AG20443 (cell line): ENCODE measurements at places on chromosomes 2 and 18.

- no peak for DNase-seq
Measured at GRCh38 chr2:45840481-45840880, 189.0 kb downstream of the PRKCE start.

- DNase-seq = no peak
Measured at GRCh38 chr18:39037925-39038324, 1472.3 kb upstream of the CELF4 start.

- peak; percentile 62 for DNase-seq
Measured at GRCh38 chr2:38765149-38765548, 12.9 kb upstream of the GEMIN6 start.

DNA sequence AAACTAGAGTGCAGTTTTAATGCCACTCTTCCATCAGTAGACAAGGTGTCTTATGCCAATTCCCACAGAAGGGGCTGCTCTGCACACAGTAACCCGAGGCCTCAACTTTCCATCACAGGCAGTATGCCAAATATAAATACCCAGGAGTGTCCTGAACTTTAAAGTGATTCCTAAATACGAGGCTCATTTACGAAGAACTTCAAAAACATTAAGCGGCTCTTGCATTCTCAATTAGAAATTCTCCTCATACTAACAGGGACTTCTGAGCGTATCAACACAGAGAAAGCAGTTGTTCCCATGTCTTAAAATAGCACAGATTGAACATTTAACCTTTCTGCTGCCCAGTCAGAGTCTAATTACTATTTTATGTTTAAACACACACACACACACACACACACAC, 638.6 kb downstream of the ERBB4 start:
- DNase-seq = no peak

- no peak for DNase-seq
Measured at GRCh38 chr18:74367905-74368304, 52.3 kb downstream of the C18orf63 start.

- no peak for DNase-seq
Measured at GRCh38 chr2:240464514-240465241, 29.2 kb downstream of the GPC1 start.

DNA sequence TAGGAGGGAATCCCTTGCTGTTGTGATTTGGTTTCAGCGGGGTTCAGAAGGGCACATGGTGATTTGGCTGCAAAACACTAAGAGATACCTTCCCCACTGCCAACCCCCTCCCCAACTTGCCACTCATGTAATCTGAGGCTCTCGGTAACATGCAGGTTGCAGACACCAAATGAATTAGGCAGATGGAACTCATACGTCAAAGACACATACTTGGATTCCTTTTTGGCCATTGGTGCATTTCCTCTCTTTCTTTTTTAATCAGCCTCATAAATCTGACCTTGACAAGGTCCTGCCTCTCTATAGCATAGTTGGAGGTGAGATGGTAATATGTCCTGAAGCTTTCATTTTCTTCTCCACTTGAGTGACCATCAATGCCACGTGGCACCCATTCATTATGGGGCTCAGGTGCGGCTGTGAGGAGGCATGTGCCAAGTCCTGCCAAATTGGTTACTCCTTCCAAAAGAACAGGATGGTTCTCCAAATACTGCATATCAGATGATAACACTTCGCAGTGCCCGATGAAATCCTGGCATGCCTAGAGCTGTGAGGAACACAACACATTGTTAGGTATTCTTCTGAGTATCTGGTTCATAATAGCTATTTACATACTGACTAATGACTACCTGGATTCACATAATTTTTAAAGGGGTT, 8.3 kb upstream of the TMEM178A start:
- no peak for DNase-seq

DNA sequence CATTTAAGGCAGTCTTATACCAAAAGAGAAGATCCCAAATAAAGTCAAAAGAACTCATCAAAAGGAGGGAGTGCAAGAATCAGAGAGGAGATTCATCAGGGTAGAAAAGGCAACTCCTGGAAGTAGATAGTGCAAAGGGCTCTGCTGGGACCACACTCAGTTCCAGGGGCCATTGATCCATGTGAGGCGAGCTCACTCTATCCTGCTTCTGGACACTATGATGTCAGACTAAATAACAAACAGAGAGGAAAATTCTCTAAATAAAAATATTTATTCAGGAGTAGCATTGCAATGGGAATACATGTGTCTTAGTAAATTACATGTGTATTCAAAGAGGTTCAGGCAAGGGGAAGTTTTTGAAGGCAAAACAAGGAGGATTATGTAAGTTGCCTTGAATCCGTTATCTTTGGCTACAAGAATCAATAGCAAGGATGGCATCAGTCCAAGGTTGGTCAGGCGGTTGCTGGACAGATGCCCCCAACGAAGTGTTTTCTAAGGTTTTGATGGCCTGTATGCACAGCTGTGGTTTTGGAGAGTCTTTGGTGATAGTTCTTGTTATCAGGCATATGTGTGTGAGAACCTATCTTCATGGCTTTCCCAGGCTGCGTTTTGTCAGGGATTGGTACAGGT, 13.2 kb upstream of the SERPINB12 start:
- no peak for DNase-seq

DNA sequence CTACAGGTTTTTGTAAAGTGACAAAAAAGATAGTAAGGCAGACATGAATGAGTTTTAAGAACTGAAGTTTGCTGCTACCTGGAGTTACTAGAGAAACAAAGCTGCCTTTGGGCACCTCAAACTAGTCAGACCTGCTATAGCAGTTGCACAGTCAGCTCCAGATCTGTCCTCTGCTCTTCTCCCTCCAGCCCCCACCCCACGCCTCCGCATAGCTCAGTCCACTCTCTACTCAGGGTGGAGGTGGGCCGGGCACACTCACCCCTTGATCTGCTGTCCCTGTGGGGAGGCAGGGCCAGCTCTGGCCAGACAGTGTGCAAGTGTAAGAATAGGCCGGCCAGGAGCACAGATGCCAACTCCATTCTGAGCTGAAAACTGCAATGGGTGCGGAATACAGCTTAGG, 4.1 kb downstream of the SERTAD2 start:
- DNase-seq = no peak

- DNase-seq = no peak
Measured at GRCh38 chr18:40606996-40607395, 1348.0 kb upstream of the PIK3C3 start.

GRCh38 chr18:78107363-78107762, 857.7 kb downstream of the GALR1 start:
- no peak for DNase-seq

- no peak for DNase-seq
Measured at GRCh38 chr18:61841706-61842105, 51.1 kb downstream of the RNF152 start.

DNA sequence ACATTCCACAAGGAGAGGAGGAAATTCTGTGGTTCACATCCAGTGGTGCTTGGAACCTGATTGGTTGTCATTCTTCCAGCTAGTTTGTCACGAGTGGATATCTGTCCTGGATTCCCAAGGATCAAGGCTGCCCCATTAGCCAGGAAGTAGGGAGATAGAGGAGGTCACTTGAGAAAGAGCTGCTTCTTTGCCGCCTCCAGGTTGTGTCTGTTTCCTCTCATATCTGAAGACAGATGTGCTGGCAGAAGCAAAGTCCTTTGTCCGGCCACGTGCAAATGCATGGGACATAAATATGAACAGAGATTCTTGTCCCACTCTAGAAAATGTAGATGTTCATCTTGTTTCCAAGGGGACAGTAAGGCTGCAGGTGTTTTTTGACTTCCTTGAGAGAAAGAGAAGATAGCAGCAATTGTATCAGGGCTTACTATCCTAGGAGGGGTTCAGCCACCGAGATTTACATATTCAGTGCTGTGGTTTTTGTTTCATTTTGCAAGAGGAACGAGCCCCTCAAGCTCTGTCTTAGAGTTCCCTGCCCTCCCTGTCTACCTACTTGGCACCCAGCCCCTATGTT, 174.4 kb downstream of the RPIA start:
- no peak for DNase-seq

- no peak for DNase-seq
Measured at GRCh38 chr18:48934415-48934722, 16.4 kb downstream of the SMAD7 start.

- DNase-seq = no peak
Measured at GRCh38 chr2:190668892-190669291, 20.0 kb downstream of the NAB1 start.

DNA sequence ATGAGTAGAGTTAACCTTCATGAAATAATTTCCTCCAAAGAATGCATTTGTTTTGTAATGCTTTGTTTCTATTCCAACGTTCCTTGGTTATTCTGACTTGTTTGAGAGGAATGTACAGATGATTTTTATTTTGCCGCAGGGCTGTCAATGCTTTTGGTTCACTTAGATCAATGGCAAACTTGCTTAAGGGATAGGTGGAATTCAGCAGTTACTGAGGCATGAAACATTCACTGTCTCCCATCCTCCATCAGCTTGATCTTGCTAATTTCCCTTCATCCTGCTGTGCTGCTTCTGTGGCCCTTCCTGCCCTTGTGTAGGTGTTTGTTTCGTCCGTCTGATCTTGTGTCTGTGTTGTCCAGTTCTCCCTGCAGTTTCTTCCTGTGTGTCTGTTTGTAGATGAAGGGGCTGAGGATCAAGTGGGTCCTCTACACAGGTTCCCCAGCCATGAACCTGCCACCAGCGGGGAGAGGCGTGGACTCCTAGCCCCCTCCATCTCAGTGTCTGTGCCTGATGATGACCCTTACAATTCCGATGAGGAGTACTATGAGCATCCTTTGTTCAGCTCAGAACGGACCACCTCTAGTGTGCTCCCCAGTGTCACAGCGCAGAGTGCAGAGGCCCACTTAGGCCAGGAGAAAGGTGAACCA, 84.2 kb upstream of the UNC80 start:
- DNase-seq = peak; percentile 40

DNA sequence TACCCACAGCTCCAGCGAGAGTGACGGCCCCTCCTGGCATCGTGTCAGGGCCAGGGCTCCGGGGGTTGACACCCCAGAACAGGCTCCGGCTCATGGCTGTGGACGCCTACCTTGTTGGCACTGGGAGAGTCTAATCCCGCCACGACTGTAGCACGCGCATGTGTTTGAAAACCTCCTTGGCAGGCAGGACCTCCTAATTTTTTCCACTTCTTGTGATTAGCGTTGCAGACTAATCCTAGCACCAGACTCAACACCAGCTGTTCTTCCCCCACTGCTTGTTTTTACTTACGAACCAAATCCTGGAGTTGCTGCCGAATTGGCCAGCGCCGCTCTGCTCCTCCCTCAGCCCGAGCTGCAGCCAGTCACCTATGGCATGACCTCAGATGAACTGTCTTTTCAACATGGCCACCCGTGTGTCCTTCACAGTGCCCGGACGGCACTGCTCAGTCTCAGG, 110.7 kb downstream of the KLHL29 start:
- no peak for DNase-seq

GRCh38 chr2:30040147-30040546, 106.7 kb upstream of the YPEL5 start:
- DNase-seq = no peak

GRCh38 chr2:17199741-17200140, 318.5 kb downstream of the RAD51AP2 start:
- no peak for DNase-seq

GRCh38 chr2:215903203-215903602, 110.1 kb downstream of the MREG start:
- DNase-seq = no peak

- DNase-seq = peak; percentile 78
Measured at GRCh38 chr2:88159955-88160415, 10.2 kb upstream of the THNSL2 start.

GRCh38 chr2:234751275-234751973, 200.4 kb upstream of the SH3BP4 start:
- DNase-seq = no peak

DNA sequence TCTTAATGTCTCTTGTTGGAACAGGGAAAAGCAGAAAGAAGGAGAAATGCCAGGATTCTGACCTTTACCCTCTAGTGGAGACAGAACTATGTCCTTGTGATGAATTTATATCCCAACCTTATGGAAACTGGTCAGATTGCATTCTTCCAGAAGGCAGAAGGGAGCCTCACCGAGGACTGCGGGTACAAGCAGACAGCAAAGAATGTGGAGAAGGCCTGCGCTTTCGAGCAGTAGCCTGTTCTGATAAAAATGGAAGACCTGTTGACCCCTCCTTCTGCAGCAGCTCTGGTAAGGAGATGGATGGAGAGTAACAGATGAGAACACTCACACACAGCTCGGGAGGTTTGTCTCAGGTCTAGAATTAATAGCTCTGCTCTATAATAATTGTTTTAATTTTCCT, 552.7 kb upstream of the HNMT start:
- DNase-seq = no peak

DNA sequence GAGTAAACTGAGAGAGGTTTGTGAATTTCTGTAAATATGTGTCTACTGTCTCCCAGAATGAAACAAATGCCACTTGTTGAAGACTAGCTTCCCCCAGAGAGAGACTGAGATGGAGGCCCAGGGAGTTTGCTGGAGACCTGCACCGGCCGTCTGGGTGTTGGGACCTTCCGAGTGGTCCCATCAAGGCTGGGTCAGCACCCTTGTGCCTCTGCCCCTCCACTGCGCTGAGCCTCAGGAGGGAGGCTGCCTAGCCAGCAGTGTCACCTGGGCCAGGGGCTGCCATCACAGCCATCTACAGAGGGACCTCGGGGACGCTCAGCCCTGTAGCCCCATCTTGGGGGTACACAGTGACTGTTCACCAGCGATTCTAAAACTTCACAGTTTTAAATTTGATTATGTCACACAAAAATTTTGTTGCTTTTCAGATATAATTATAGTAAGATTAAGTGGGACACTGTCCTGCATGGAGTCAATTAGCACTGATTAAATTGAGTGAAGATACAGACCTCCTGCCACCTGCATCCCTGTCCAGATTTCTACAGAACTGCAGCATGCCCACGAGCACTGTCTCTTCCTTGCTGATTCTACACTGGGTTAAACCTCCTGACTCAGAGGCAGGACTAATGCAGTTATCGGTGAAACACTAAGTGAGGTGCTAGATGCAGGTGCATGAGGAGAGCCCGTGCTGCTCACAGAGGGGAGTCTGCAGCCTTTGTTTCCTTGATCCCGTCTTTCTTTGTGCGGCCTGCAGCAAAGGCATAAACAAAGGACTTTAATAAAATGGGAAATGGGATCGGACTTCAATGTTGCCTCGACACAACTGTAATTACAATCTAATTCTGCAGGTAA, 50.5 kb downstream of the TMEM18 start:
- no peak for DNase-seq

- DNase-seq = no peak
Measured at GRCh38 chr2:239376351-239376750, 24.5 kb downstream of the HDAC4 start.

DNA sequence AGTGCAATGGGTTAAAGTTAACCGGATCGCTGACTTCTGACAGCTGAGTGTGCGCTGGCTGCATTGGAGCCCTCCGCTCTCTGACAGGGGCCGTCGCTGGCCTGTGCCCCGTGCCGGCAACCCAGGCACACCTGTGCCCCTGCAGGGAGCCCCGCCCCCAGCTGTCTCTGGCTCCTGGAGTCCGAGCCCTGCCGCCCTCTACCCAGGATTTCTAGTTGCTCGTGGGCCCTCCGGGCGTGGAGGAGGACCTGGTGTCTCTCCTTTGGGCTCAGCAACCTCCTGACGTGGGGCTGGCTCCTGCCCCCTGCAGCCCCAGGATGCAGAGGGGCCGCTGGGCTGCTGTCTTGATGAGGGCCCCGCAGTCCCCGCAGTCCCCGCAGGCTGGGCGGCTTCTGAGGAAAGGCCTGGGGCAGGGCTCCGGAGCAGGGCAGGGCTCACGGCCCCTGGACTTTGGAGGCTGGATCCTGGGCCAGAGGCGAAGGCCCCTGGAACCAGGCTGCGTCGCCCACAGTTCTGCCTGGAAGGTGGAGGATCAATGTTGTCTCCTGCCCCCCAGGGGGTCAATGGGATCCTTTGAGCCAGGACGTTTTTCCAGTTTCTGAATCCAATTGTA, 172.8 kb downstream of the RNF144A start:
- no peak for DNase-seq
